ENCODE measurements at places on chromosomes 3 and 15. TPM values are rescaled to one million over a fixed set of nuclear protein-coding genes. Genes with fewer than 3 reads are reported as not detected.

Gene ANKRD63
- total RNA-seq: not detected

Gene COL8A1
- 5.4 TPM for total RNA-seq

Gene PLD1
- total RNA-seq: 3.1 TPM

Gene PRR20G
- not detected for total RNA-seq

Gene OXTR
- not detected for total RNA-seq

Gene LRRIQ4
- total RNA-seq: not detected

Gene SYNPR
- total RNA-seq: not detected

- no peaks in the 10 kb centered on the region for H3K36me3 ChIP-seq
- H3K27ac ChIP-seq: no peak overlapping the region
- no peaks in the 10 kb centered on the region for H3K27me3 ChIP-seq
- no peak for DNase-seq
Observed at GRCh38 chr3:13686367-13687160, 137.6 kb downstream of the FBLN2 start.

- no peaks in the 10 kb centered on the region for H3K27me3 ChIP-seq
- no peak overlapping the region for H3K27ac ChIP-seq
- H3K4me1 ChIP-seq: no peaks in the 10 kb centered on the region
- no peaks in the 10 kb centered on the region for H3K36me3 ChIP-seq
- DNase-seq: no peak
Observed at GRCh38 chr3:39801216-39801615, 8.2 kb upstream of the MYRIP start.

DNA sequence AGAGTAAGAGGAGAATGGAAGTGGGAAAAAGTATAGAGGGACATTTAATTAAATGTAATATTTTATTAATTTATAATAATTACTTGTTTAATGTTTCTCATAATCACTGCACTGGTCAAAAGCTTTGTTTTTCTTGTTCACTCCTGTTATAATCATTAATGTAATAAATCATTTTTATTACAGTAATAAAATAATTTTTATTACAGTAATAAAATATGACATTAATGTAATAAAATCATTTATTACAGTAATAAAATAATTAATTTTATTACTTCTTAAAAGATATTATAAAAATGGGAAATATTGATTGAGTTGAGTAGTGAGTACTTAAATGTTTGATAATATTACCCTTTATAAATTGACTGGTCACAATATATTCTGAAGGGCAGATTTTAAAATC lies 181.1 kb upstream of the SOX2 start:
- DNase-seq: no peak
- no peaks in the 10 kb centered on the region for H3K36me3 ChIP-seq
- H3K27ac ChIP-seq: no peak overlapping the region
- H3K4me3 ChIP-seq: no peak overlapping the region

GRCh38 chr3:51401735-51402134 lies 10.7 kb downstream of the RBM15B start:
- peaks cover 1% of the 10 kb centered on the region for H3K4me1 ChIP-seq
- no peak overlapping the region for H3K27ac ChIP-seq
- no peak for DNase-seq
- peaks cover 77% of the 10 kb centered on the region for H3K36me3 ChIP-seq
- H3K4me3 ChIP-seq: no peak overlapping the region
- H3K27me3 ChIP-seq: no peaks in the 10 kb centered on the region

DNA sequence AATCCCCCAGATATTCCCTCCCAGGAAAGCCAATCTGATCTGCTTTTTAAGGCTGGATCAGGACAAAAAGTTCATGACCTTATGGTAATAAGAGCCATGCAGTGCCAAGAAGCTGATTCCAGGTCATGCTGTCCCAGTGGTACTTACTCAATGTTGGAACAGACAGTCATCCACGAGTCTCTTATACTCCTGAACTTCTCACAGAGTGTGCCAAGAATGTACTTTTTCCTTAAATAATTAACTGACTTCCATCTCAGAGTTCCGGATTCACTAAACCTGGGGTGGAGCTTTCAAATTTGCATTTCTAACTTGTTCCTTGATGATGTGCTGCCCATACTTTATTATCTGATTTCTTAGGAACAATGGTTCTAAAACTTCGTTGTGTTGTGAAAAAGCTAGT lies 3.4 kb upstream of the P3H2 start:
- no peak overlapping the region for H3K27ac ChIP-seq
- H3K4me1 ChIP-seq: no peaks in the 10 kb centered on the region
- no peaks in the 10 kb centered on the region for H3K36me3 ChIP-seq
- no peak overlapping the region for H3K4me3 ChIP-seq
- no peaks in the 10 kb centered on the region for H3K27me3 ChIP-seq
- no peak for DNase-seq

DNA sequence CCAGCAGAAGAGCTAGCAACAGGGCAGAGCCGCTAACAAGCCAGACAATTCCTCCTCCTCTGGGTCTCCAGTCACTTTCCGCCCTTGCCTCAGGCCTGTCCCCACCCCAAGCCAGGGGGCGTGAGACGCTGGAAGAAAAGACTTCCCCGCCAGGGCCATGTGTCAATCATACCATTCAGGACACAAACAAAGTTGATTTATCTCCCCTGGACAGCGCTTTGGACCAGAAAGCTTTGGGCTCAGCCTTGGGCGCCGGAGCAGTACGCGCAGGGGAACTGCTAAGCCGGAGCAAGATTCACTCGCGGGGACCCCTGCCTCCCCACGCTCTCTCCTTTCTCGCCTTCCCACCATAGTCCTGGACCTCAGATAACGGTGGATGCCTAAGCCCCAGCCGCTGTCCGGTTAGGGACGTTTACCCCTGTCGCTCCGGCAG lies 479 bp downstream of the LRRC2 start:
- peaks cover 29% of the 10 kb centered on the region for H3K4me1 ChIP-seq
- peak overlapping the region; percentile 70 for H3K4me3 ChIP-seq
- H3K36me3 ChIP-seq: no peaks in the 10 kb centered on the region
- DNase-seq: peak; percentile 92

DNA sequence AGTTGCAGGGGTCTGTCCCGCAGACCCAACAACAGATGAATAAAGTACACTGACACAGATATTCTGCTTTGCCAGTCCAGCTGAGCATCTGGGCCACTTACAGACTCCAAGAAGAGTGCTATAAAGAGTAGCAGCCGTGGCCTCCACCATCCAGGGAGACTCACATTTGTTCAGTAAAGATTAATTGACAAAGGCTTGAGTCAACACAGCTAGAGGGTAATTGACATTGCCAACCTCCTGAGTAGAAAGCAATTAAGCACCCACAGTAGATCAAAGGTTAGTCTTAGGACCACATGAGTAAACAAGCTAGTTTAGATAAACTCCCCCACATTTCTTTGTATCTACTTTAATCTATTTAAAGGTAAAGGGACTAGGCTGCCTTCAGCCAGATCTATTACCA lies 16.3 kb upstream of the CRTC3 start:
- H3K36me3 ChIP-seq: no peaks in the 10 kb centered on the region
- no peak overlapping the region for H3K4me3 ChIP-seq
- no peak overlapping the region for H3K27ac ChIP-seq
- DNase-seq: no peak

GRCh38 chr3:123036352-123037014 lies 8.9 kb upstream of the SEMA5B start:
- DNase-seq: no peak
- H3K4me3 ChIP-seq: no peak overlapping the region
- no peak overlapping the region for H3K27ac ChIP-seq
- peaks cover 2% of the 10 kb centered on the region for H3K4me1 ChIP-seq
- no peaks in the 10 kb centered on the region for H3K36me3 ChIP-seq
- H3K27me3 ChIP-seq: no peaks in the 10 kb centered on the region

DNA sequence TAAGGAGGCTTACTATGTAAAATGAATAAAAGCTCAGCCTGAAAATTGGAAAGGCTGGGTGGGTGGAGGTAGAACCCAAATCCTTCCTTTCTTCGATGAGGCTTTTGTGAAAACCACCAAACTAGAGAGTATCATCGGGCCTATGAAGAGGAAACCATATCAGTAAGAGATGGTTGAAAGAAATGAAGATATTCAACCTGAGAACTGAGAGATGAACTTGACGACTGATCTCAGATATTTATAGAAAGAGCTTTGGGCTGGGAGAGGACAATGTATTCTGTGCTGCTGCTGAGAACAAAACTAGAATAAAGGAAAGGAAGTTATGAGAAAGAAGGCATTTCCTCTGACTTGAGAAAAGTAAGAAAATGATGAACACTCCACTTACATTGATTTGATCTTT lies 236.6 kb downstream of the KCNH8 start:
- H3K36me3 ChIP-seq: no peaks in the 10 kb centered on the region
- H3K4me3 ChIP-seq: no peak overlapping the region
- no peak overlapping the region for H3K27ac ChIP-seq
- no peaks in the 10 kb centered on the region for H3K4me1 ChIP-seq
- DNase-seq: no peak
- H3K27me3 ChIP-seq: no peaks in the 10 kb centered on the region

GRCh38 chr15:49296258-49296657 lies 126.2 kb downstream of the GALK2 start:
- DNase-seq: no peak
- no peaks in the 10 kb centered on the region for H3K27me3 ChIP-seq
- H3K36me3 ChIP-seq: no peaks in the 10 kb centered on the region
- H3K4me3 ChIP-seq: no peak overlapping the region

GRCh38 chr3:36591959-36592358 lies 172.4 kb downstream of the DCLK3 start:
- H3K4me1 ChIP-seq: no peaks in the 10 kb centered on the region
- no peaks in the 10 kb centered on the region for H3K36me3 ChIP-seq
- H3K27me3 ChIP-seq: no peaks in the 10 kb centered on the region
- H3K4me3 ChIP-seq: no peak overlapping the region

DNA sequence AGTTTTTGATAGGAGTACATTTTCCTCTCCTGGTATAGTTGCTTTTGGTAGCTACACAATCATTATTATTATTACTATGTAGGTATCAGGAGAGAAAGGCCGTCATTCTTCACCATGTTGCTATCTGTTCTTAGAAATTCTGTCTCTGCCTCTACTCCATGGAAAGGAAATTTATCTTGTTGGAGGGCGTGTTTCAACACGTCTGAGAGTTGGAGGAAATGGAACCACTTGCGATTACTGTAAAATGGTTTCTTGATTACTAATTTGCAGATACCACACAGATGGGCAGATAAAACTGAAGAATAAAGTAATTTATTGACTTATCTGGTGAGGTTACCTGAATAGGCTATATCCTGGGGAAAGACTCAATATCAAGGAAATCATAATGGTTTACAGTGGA lies 488.4 kb downstream of the NR2F2 start:
- no peaks in the 10 kb centered on the region for H3K36me3 ChIP-seq
- H3K4me3 ChIP-seq: no peak overlapping the region
- no peaks in the 10 kb centered on the region for H3K4me1 ChIP-seq
- DNase-seq: no peak

DNA sequence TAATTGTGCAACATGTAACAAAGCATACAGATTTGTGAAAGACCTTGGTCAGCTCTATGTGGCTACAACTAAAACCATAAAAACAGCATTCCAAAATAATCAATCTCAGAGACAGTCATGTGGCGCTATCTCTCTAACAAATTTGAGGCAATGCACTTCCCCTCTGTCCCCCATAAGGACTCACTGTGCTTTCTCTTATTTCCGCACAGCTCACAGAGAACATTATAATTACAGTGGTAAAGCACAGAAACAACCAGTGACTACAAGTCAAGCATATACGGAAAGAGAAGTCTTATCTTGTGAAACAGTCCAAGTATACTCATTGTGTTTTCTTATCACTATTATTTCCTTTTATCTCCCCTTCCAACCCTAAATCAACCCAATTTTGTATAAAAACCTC lies 64.3 kb downstream of the RYK start:
- H3K36me3 ChIP-seq: peaks cover 70% of the 10 kb centered on the region
- no peak overlapping the region for H3K4me3 ChIP-seq
- H3K27ac ChIP-seq: no peak overlapping the region
- no peaks in the 10 kb centered on the region for H3K4me1 ChIP-seq
- DNase-seq: no peak

DNA sequence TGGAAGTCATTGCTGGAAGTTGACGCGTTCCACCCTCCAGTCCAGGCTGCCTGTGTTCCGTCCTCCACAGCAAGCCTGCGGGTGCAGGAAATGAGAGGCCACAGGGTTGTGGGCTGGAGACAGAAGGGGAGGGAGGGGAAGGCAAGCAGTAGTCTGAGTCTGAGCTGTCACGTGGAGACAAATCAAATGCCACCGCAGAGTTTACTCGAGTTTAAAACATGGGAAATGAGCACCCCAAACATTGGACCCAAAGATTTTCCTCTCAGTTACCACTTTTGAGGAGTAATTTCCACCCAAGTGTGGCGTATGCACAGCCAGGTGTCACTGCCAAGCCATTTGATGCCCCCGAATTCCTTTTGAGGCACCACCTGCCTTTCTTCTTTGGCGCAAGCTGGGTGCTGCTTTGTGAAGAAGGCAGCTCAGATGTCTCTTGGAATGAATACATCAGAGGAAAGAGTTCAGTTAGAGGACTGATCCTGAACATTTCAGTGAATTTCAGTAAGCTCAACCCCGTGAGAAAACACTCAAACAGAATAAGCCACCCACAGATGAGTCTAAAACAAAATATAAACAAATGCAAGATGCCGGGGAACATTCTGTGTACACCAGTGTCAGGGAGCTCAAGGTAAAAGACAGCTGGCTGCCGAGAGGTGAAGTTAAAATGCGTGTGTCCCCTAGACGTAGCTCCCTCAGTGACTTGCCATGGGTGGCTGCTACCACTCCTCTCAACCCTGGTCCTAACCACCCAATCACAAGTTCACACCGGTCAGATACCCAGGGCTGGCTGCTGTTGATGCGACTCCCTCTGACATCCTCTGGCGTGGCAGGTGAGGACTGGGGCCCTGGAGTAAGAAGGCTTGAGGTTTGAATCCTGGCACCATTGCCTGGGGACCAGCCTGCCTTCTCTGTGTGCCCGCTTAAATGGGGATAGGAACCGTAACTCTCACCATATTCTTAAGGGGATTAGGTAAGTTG lies 203.8 kb downstream of the UACA start:
- no peak overlapping the region for H3K27ac ChIP-seq
- no peaks in the 10 kb centered on the region for H3K36me3 ChIP-seq
- DNase-seq: peak; percentile 25
- peaks cover 14% of the 10 kb centered on the region for H3K4me1 ChIP-seq
- no peaks in the 10 kb centered on the region for H3K27me3 ChIP-seq
- peak overlapping the region; percentile 34 for H3K4me3 ChIP-seq

GRCh38 chr3:120420360-120420759 lies 30.4 kb downstream of the FSTL1 start:
- H3K4me3 ChIP-seq: no peak overlapping the region
- H3K4me1 ChIP-seq: peaks cover 15% of the 10 kb centered on the region
- H3K27me3 ChIP-seq: no peaks in the 10 kb centered on the region
- H3K27ac ChIP-seq: peak overlapping the region; percentile 10
- no peaks in the 10 kb centered on the region for H3K36me3 ChIP-seq

- DNase-seq: no peak
- no peaks in the 10 kb centered on the region for H3K36me3 ChIP-seq
- no peak overlapping the region for H3K4me3 ChIP-seq
- H3K4me1 ChIP-seq: peaks cover 21% of the 10 kb centered on the region
Observed at GRCh38 chr15:61655881-61656280, 404.4 kb downstream of the VPS13C start.

GRCh38 chr3:5583920-5584319 lies 396.4 kb downstream of the EDEM1 start:
- H3K27ac ChIP-seq: no peak overlapping the region
- no peaks in the 10 kb centered on the region for H3K4me1 ChIP-seq
- H3K27me3 ChIP-seq: no peaks in the 10 kb centered on the region
- H3K36me3 ChIP-seq: no peaks in the 10 kb centered on the region
- DNase-seq: no peak

- no peaks in the 10 kb centered on the region for H3K27me3 ChIP-seq
- H3K4me1 ChIP-seq: no peaks in the 10 kb centered on the region
- H3K4me3 ChIP-seq: no peak overlapping the region
- peaks cover 18% of the 10 kb centered on the region for H3K36me3 ChIP-seq
- H3K27ac ChIP-seq: no peak overlapping the region
Observed at GRCh38 chr3:186068243-186068552, 40.7 kb downstream of the ETV5 start.

- no peak overlapping the region for H3K4me3 ChIP-seq
- no peaks in the 10 kb centered on the region for H3K4me1 ChIP-seq
- DNase-seq: no peak
- no peaks in the 10 kb centered on the region for H3K36me3 ChIP-seq
- H3K27me3 ChIP-seq: no peaks in the 10 kb centered on the region
- no peak overlapping the region for H3K27ac ChIP-seq
Observed at GRCh38 chr3:89372456-89372855, 265.0 kb downstream of the EPHA3 start.

All from psoas muscle (tissue), 8 donors.